ENCODE measurements at places on chromosomes 16 and 17. TPM values are rescaled to one million over a fixed set of nuclear protein-coding genes. Genes with fewer than 3 reads are reported as not detected.
A peak's percentile ranks its signal among the peaks of the same experiment; 100 is the strongest.

DNA sequence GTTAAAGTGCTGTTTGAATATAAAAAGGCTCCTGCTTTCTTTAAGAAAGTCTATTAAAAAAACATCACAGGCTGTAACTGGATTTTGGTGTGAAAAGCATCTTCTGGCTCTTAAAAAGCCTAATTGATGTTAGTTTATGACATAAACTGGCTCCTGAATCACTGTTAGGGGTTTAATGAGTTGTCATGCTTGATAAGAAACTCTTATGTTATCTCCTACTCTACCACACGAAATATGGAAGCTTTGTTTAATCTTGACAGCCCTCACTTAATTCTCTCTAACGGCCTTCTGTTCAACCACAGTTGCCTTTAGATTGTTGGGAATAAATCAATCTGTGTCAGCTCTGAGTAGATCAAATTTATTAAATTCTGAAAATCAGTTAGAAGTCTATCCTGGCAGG lies 51.5 kb downstream of the CPPED1 start:
- H3K27ac ChIP-seq = no peak overlapping the region
- no peak overlapping the region for H3K4me3 ChIP-seq
- no peaks in the 10 kb centered on the region for H3K4me1 ChIP-seq
- H3K27me3 ChIP-seq = peaks cover 15% of the 10 kb centered on the region

- no peaks in the 10 kb centered on the region for H3K36me3 ChIP-seq
- H3K4me3 ChIP-seq = no peak overlapping the region
- DNase-seq = peak; percentile 64
- no peak overlapping the region for H3K27ac ChIP-seq
These were observed 458.0 kb upstream of the ASIC2 start for GRCh38 chr17:33750943-33751701.

DNA sequence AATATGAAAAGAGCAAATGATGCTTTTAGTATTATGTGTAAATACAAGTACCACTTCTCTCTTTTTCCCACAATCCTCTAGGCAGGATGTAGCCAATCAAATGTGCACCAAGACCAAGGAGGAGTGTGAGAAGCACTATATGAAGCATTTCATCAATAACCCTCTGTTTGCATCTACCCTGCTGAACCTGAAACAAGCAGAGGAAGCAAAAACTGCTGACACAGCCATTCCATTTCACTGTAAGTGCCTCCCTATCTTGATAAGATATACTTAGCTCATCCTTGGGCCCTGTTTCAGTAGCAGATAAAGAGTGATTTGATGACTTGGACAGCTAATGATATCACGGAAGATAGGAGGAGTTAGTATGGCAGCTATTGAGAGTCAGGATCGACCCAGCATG lies 33.7 kb downstream of the TADA2A start:
- no peak overlapping the region for H3K4me3 ChIP-seq
- H3K27ac ChIP-seq = no peak overlapping the region
- no peaks in the 10 kb centered on the region for H3K27me3 ChIP-seq
- DNase-seq = no peak
- no peaks in the 10 kb centered on the region for H3K4me1 ChIP-seq

GRCh38 chr17:56779898-56780777 lies 53.6 kb downstream of the C17orf67 start:
- peaks cover 33% of the 10 kb centered on the region for H3K27me3 ChIP-seq
- H3K27ac ChIP-seq = peak overlapping the region; percentile 42
- peaks cover 24% of the 10 kb centered on the region for H3K4me1 ChIP-seq
- peak; percentile 85 for DNase-seq

Gene SAMD14
- total RNA-seq = not detected

GRCh38 chr16:28531777-28532744 lies 6.7 kb downstream of the NUPR1 start:
- H3K27ac ChIP-seq = no peak overlapping the region
- peak; percentile 65 for DNase-seq
- no peak overlapping the region for H3K4me3 ChIP-seq
- H3K27me3 ChIP-seq = no peaks in the 10 kb centered on the region
- no peaks in the 10 kb centered on the region for H3K36me3 ChIP-seq
- peaks cover 16% of the 10 kb centered on the region for H3K4me1 ChIP-seq

DNA sequence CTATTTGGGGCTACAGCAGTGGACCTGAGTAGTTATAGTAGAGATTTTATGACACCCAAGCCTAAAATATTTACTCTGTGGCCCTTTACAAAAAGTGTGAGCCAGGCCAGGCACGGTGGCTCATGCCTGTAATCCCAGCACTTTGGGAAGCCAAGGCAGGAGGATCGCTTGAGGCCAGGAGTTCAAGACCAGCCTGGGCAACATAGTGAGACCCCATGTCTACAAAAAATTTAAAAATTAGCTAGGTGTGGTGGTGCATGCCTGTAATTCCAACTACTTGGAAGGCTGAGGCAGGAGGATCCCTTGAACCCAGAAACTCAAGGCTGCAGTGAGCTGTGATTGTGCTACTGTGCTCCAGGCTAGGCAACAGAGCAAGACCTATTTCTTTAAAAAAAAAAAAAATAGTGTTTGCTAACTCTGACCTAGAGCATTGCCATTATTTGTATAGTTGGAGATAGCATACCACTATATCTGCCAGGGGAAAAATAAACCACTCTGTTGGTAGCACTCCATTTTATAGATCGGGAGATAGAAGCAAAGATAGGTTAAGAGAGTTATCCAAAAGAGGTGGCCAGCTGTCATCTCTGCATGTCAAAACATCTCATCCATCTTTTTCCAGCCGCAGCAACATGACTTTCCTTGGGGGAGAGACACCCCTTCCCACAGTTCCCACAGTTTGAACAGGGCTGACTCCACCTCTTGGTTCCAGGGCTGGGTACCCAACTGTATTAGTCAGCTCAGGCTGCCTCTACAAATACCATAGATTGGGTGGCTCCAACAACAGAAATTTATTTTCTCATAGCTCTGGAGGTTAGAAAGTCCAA lies 3.0 kb upstream of the ITPRIPL2 start:
- H3K27me3 ChIP-seq = no peaks in the 10 kb centered on the region
- DNase-seq = no peak
- H3K27ac ChIP-seq = peak overlapping the region; percentile 87

Measured in Calu3 (cell line).